CD8-positive, alpha-beta T cell (primary cell): ENCODE measurements at places on chromosomes 4 and X. TPM values are rescaled to one million over a fixed set of nuclear protein-coding genes. Genes with fewer than 3 reads are reported as not detected.

Gene CABS1
- not detected for total RNA-seq

GRCh38 chrX:149540621-149541520 is at the start of gene EOLA1:
Gene EOLA1 (plus strand): TSS chrX:149541012. CDS start chrX:149545631, 4,619 bp downstream.
- peak; percentile 79 for DNase-seq

- no peak for DNase-seq
Measured at GRCh38 chr4:142690406-142691163, 155.5 kb downstream of the INPP4B start.

DNA sequence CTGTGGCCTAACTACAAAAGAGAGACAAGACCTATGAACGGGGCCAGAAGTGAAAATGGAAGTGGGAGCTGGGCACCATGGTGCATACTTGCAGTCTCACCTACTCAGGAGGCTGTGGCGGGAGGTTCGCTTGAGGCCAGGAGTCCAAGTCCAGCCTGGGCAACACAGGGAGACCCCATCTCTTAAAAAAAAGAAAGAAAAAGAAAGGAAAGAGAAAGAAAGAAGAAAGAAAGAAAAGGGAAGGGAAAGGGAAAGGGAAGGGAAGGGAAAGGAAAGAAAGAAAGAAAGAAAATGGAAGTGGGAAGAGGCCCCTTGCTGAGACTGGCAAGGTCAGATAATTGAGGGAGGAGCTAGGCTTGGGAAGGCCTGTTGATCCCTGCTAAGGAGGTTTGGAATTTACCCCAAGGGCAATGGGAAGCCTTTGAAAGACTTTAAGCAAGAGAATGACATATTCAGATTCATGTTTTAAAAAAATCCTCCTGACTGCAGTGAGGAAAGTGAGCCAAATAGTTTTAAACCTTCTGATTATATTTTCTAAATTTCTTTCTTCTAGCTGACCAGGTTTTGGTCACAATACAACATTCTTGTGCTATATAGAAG is 17.7 kb upstream of the HERC5 start:
- DNase-seq: no peak

DNA sequence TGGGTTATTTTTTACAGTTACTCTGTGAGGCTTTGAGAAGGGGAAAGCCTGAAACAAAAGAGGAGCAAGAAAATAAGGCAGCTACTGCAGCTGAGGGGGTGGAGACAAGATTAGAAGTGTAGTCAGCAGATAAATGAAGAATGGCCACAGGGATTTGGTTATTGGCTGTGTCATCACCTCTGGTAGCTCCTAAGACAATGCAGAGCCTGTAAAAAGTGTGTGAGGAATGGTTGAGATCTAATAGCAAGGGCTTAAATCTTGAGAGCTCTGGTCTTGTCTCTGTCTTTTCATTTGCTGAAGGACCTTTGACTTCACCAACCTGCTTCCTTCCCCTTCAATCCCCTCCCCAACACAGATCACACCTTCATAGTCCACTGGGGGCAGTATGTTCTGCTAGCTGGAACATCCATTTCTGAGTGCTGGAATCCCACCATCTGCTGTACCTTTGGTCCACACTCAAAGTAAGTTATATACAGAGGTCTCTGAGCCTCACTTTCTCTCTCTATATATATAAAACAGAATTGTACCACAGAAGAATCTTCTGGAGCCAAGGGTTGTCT is 213.7 kb upstream of the ZIC3 start:
- no peak for DNase-seq

DNA sequence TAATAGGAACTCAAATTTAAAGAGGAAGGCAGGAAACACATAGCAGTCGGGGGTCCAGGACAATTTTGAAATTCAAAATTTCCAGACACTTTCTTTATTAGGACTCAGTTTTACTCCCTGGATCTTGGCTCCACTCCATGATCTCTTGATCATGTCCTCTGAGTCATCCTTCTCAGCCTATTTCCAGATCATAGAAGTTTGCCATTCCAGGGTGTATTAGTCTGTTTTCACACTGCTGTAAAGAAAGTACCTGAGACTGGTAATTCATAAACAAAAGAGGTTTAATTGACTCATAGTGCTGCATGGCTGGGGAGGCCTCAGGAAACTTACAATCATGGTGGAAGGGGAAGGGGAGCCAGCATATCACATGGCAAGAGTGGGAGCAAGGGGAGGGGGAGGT is 564.7 kb upstream of the ACTRT1 start:
- no peak for DNase-seq

DNA sequence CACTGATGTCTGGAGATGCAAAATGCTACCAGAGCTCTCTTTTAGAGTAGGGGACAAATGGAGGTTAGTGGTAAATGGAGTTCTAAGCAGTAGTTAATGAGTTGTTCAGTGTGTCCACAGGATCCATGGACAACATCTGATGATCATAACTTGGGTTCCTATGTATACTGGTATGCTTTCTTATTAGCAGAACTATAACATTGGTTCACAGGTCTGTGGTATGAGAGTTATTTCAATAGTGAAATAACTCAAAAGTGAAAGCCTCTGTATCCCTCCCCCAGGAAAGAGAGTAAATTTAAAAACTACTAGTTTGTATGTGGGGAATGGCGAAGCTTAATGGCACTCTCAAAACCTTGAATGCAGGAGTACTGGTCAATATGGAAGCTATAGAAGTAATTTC is 363.5 kb upstream of the EMCN start:
- DNase-seq: no peak

DNA sequence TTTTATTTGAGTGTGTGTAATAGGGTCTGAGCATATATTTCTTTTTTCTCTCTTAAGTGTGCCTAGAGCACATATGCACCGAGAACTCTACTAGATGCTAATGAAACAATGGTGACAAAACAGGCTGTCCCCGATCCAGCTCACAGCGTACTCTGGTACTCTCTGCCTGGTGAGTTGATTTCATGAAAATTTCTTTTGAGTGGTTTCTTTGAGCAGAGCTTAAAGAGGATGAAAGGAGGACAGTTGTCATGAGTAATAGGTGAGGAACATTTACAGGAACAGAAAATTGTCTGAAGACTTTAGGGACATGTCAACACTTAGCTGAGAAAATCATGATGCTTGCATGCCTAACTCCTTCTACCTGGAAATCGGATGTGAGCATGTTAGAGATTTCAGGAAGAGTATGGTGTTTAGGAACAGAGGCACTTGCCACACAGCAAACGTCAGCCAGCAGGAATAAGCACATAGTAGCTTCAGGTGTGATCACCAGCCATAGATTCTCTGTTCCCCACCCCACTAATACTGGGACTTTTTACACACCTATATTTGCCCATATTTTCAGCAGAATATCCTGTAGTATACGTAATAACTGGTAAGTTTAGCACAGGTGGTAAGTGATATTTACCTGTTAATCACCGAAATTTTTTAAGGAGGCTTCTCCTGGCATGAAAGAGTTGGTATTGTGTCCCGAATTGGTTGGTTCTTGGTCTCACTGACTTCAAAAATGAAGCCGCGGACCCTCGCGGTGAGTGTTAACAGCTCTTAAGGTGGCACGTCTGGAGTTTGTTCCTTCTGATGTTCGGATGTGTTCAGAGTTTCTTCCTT is 111.1 kb downstream of the ZNF330 start:
- no peak for DNase-seq

- no peak for DNase-seq
Measured at GRCh38 chrX:141469469-141469868, 115.1 kb downstream of the SPANXA1 start.

- DNase-seq: no peak
Measured at GRCh38 chr4:184628103-184628502, 21.1 kb downstream of the CASP3 start.

GRCh38 chr4:140635606-140636005 is 66.8 kb upstream of the UCP1 start:
- no peak for DNase-seq

DNA sequence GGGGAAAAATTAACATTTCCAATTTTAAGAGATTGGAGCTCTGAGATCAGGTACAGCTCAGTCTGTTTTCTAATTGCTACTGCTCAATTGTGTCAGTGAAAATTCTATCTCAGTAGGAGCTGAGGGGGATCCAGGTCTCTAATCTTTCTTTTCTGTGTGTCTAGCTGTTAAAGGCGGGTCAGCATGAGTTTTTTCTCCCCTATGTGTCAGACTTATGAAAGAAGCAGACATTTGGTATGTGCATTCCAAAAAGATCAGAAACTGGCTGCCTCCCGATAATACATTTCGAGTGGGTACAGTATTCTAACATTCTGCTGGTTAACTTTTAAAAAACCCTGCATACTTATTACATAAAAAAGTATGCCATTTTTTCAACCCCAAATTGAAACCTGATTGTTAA is 72.4 kb downstream of the PCDH7 start:
- DNase-seq: no peak

DNA sequence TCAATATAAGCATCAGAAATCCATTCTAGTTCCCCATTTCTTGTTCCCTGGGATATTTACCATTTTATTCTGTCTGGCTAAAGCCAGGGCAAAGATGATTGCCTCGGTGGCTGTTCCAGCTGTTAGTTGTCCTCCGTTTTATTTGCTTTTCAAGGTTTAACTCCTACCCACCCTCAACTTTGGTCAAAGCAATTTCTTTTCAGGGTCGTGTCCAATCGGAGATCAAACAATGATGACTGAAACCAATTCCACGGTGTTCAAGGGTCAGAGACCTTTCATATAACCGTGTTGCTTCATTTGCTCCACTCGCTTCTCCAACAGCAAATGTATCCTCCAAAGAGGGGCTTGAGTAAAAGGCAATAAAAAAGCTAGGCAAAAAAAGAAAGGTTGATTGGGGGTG is 193.5 kb upstream of the FTHL17 start:
- DNase-seq: no peak

GRCh38 chr4:139278912-139279759 is 889 bp downstream of the MGARP start:
- no peak for DNase-seq
